ENCODE measurements at places on chromosomes 2 and 18.
A peak's percentile ranks its signal among the peaks of the same experiment; 100 is the strongest.

- DNase-seq: no peak
Observed at GRCh38 chr18:48803951-48804855, 146.6 kb downstream of the SMAD7 start.

GRCh38 chr2:221567809-221568208 is 4.3 kb downstream of the EPHA4 start:
- no peak for DNase-seq

DNA sequence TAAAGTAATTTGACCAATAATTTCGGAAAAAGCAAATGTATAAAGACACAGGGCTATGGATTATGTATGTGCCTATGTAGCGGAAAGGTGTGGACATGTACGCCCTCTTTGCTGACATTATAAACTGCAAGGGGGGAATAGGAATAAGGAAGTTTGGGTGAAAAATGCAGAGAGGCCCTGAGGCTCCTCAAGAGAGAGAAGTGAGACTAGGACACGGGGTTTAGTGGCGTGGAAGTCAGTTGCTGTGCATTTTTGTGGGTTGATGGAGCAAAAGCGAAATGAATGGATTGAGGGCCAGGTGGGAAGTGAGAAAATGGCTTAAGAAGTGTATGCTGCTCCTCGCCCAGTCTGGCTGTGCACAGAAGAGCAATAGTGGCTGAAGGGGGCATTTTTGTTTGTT is 96.2 kb upstream of the B3GNT7 start:
- DNase-seq: no peak

GRCh38 chr2:160628811-160629210 is 135.2 kb upstream of the RBMS1 start:
- no peak for DNase-seq

- DNase-seq: peak; percentile 12
Observed at GRCh38 chr2:187994464-187995331, 297.0 kb upstream of the GULP1 start.

DNA sequence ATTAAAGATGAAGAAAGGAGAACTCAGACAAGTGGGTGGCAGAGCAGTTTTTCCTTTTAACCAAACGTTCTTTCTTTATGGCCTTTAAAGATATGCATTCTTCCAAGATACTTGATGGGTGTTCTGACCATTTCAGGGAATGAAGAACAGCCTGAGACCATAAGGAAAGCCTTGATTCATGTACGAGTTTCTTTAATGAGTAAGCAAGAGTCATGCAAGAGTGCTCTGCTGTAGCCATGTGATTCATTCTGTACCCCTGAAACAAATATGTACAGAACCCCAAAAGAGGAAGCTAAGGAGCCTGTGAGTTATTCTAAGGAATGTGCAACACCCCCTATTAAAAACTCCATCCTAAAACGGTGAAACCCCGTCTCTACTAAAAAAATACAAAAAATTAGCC is 372.8 kb downstream of the MTX2 start:
- DNase-seq: no peak

DNA sequence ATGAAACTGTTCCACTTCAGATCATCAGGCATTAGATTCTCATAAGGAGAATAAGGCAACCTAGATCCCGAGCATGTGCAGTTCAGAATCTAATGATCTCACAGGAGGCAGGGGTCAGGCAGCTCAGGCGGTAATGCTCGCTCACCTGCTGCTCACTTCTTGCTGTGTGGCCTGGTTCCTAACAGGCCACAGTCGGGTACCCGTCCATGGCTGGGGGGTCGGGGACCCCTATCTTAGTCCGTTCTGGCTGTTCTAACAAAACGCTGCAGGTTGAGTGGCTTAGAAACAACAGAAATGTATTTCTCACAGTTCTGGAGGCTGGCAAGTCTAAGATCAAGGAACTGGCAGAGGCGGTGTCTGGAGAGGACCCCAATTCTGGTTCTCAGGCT is 79.2 kb downstream of the ASB1 start:
- DNase-seq: no peak

- no peak for DNase-seq
Observed at GRCh38 chr2:188620916-188621315, 329.2 kb downstream of the GULP1 start.

All from activated CD8-positive, alpha-beta T cell treated with anti-CD3 and anti-CD28 coated beads for 36 hours (primary cell).